ENCODE measurements at places on chromosomes 11 and 22. TPM values are rescaled to one million over a fixed set of nuclear protein-coding genes. Genes with fewer than 3 reads are reported as not detected.

DNA sequence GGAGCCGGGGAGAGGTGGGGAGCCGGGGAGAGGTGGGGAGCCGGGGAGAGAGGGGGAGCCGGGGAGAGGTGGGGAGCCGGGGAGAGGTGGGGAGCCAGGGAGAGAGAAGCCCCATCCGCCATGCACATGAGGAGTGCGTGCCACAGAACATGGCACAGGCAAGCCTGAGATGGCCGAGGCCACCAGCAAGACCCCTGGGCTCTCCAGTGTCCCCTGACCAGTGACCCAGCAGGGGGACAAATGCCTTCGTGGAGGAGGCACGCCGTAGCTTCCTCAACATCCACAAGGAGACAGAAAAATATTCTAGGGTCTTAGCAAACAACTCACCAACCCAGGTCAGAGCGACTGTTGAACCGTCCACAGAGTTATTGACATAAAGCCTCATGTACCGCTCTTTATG lies 618.8 kb downstream of the TBC1D22A start:
- DNase-seq = no peak

DNA sequence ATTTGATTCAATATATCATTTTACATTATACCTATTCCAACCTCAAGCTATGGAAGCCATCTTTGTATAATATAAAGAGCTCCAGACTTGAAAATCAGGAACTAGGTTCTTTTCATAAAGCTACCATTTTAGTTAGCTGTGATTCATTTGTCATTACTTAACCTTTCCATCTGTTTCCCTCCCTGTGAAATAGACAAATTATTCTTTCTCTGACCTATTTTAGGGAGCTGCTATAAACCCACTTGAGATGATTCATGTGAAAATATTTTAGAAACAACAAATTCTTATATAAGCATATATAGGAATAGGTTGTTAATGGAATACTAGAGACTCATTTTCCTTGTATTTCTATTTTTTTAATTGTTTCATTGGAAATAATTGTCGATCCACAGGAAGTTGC lies 1012.1 kb downstream of the OPCML start:
- DNase-seq = no peak

DNA sequence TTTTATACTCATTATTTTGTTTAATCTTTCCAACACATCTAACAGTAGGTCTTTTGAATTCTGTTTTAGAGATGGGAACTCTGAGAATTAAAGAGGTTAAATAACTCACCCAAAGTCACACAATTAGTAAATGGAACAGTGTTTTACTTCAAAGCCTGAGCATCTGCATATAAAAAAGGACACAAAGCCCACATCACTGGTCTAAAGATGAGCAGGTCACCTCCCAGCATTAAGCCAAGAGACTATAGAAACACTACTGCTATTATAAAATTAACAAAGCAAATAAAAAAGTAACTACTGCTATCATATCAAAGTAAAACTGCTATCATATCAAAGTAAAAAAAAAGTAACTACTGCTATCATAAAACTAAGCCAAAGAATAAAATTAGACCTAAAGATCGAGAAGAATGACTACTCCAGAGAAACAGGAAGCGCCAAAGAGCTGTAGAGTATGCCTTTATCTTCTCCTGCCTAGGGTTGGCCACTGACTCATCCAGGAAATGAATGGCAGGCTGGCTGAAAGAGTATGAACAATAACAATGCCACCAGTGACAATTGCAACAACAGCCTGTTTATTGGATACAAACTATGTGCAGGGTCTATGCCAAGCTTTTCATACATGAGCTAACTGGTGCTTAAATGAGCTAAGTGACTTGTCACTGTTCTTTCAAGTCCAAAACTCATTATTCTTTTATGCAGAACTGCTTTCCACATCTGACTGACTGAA lies 1153.0 kb upstream of the TENM4 start:
- no peak for DNase-seq

DNA sequence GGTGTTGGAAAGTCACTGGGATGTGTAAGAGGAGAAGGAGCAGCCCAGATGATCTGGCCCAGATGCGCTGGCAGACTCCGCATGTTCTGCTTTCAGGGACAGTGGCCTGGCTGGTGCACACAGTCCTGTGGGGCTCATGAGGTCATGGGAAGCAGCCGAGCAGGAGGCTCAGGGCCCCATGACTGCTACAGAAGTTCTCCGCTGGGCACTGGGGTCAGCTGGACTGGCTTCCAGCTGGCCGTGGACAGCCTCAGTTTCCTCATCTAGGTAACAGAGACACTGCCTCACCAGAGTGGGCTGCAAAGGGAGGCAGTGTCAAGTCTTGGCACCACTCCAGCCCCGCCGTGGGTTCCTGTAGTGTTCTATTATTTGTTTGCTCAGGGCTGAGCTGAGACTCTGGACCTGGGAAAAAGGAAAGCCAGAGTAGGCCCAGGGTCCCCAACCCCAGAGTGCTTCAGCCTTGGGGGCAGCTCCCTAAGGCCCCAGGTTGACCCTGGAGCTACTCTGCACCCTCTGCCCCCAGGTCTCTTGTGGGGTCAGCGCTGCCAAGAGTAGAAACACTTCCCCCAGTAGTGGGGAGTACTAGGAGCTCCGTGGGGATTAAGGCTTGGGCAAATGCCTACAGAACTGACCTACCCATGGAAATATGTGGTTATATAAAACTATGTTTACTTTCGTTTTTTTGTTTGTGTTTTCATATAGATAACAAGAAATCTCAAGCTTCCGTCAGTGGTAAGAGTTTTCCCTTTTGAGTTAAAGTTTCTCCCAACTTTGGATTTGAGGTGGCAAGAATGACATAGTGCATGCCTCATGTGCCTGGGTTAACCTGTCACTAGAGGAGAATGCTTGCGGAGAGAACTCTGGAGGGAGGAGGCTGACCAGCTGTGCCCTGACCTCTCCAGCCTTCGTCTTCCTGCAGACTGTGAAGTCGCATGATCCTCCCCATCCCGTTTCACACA lies 45.3 kb downstream of the MED15 start:
- DNase-seq = no peak

DNA sequence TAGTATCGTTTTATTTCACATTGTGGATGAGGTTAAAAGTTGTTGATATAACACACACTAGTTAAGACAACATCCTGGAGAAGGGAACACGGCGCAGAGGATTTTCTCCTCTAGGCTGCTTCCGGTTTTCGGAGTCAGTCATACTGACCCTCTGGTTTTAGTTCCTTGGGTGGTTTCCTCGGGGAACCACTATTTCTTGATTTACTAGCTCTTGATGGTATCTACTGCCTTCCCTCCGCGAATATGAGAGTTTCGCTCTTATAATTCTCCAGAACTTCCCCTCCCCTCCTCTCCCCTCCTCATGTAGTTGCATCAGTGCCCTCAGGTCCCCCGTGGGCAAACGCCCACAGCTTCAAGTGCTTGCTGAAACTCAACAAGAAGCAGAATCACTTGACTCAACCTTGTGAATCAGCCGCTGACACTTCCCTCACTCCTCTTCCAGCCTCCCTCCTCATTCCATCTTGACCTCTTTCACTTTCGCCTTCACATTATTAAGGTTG lies 15.9 kb upstream of the APOBEC3A start:
- peak; percentile 0 for DNase-seq

GRCh38 chr11:363948-364761 lies 5.1 kb upstream of the B4GALNT4 start:
- DNase-seq = no peak

Gene ALX4
- not detected for total RNA-seq

All from neural progenitor cell (in vitro differentiated cells).